ENCODE measurements at places on chromosomes 16 and 17.
A peak's percentile ranks its signal among the peaks of the same experiment; 100 is the strongest.

DNA sequence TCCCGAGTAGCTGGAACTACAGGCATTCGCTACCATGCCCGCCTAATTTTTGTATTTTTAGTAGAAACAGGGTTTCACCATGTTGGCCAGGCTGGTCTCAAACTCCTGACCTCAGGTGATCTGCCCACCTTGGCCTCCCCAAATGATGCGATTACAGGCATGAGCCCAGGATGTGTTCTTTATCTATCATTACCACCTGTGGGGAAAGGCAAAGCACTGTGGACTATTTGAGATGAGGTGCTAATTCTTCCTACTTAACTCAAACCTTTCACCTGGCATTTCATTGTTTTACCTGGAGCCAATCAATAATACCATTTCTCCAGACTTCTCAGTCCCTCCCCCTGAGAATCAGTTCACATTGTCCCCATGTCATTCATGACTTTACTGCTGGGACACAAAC lies 20.4 kb upstream of the PPM1D start:
- peaks cover 3% of the 10 kb centered on the region for H3K4me1 ChIP-seq
- H3K27ac ChIP-seq = no peak overlapping the region
- H3K36me3 ChIP-seq = no peaks in the 10 kb centered on the region
- no peak overlapping the region for H3K4me3 ChIP-seq

- H3K4me3 ChIP-seq = no peak overlapping the region
- H3K4me1 ChIP-seq = no peaks in the 10 kb centered on the region
- no peaks in the 10 kb centered on the region for H3K27me3 ChIP-seq
- H3K27ac ChIP-seq = no peak overlapping the region
- no peak for DNase-seq
Measured at GRCh38 chr17:42844761-42845555, 578 bp downstream of the AOC2 start.

DNA sequence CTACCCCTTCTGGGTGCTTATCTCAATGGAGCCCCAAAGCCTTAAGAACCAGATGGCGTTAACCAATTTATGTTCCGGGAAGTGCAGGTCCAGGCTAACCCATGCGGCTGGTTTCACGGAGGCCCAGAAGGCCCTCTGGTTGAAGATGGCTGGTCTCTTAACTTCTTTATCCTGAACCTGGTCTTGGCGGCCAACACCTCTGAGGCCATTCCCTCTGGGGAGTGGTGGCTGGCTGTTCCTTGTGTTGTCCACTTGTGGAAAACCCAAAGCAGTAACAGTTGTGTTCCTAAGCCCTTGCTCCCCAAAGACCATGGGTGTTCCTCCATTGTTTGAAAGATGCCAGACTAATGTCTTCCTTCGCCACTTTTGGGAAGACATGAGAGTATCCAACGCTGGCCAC lies 1.5 kb downstream of the CDYL2 start:
- H3K36me3 ChIP-seq = no peaks in the 10 kb centered on the region
- H3K27ac ChIP-seq = no peak overlapping the region
- H3K4me3 ChIP-seq = peak overlapping the region; percentile 50
- peaks cover 7% of the 10 kb centered on the region for H3K27me3 ChIP-seq
- H3K4me1 ChIP-seq = peaks cover 19% of the 10 kb centered on the region

DNA sequence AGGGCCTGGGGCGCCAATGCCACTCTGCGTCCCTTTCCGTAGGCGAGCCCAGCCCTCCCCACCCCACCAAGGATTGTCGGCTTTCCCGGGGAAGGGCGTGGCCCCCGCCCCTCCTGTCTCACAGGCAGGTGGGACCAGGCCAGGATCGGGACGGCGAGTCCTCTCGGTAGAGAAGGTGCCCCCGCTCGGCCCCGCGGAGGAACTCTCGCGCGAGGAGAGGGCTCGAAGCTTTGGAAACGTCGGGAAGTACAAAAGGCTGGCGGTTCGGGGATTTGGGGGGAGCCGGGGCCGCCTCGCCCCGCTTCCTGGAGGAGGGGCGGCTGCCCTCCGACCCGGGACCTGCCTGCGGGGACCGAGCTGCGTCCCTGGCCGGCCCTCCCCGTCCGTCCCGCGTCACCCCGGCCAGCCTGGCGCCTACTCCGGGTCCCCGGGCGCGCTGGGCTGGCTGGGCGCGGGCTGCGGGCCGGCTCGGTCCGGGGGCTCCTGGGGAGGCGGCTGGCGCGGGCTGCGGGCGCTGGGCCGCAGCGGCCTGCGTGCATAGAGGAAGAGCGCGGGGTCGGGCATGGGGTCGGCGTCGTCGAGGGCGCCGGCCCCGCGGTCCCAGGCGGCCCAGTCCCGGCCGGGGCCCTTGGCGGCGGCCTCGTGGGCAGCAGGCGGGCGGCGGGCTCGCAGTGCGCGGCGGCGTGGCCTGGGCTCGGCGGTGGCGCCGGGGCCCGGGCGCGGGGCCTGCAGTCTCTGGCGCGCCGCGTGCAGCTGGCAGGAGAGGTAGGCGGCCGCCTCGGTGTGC lies 12.6 kb upstream of the CLUH start:
- H3K4me1 ChIP-seq = no peaks in the 10 kb centered on the region
- H3K36me3 ChIP-seq = no peaks in the 10 kb centered on the region

DNA sequence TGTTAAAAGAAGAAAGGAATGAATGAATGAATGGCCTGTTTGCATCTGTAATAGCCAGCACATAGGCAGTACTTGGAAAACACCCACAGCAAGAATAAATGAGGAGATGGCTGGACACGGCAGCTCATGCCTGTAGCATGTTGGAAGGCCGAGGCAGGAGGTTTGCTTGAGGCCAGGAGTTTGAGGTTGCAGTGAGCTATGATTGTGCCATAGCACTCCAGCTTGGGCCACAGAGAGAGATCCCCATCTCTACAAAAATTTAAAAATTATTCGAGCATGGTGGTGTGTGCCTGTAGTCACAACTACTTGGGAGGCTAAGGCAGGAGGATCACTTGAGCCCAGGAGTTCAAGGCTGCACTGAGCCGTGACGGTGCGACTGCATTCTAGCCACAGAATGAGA lies 12.5 kb downstream of the IL4R start:
- H3K4me3 ChIP-seq = no peak overlapping the region
- H3K27me3 ChIP-seq = no peaks in the 10 kb centered on the region
- no peak for DNase-seq
- peaks cover 100% of the 10 kb centered on the region for H3K4me1 ChIP-seq
- peaks cover 28% of the 10 kb centered on the region for H3K36me3 ChIP-seq

- no peaks in the 10 kb centered on the region for H3K27me3 ChIP-seq
- no peak overlapping the region for H3K4me3 ChIP-seq
- H3K4me1 ChIP-seq = peaks cover 22% of the 10 kb centered on the region
- H3K27ac ChIP-seq = no peak overlapping the region
- no peak for DNase-seq
- no peaks in the 10 kb centered on the region for H3K36me3 ChIP-seq
Measured at GRCh38 chr16:27311448-27311830, 2.3 kb upstream of the IL4R start.

DNA sequence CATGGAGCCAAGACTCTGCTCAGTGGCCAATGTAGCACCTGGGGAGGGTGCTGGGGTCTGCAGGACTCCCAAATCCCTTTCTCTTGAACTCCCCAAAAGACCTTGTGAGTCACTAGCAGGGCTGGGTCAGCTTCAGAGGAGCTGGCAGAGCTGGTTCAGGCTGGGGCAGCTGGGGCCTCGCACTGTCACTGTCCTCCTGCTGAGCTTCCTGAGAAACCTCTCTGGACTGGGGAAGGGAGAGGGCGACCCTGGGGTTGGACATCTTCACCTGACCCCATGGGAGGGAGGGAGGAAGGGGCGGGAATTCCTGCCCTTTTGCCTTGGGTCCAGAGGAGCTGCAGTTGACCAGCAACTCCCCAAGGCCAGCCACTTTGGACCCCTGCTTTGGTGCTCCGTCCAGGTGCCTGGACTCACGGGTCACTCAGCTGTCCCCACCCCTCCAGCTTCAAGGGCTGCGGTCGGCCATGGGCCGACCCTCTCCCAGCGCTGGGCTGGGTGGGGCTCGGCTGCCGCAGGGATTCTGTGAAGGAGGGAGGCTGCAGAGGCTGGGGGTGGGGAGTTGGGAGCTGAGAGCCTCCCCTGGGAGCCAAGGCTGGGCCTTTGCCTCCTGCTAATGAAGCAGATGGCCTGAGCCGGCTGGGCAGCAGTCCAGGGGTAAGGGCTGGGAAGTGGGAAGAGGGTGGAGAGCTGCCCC lies 9.2 kb downstream of the FMNL1 start:
- no peaks in the 10 kb centered on the region for H3K36me3 ChIP-seq
- no peak overlapping the region for H3K27ac ChIP-seq
- no peak for DNase-seq
- H3K4me3 ChIP-seq = no peak overlapping the region
- H3K4me1 ChIP-seq = peaks cover 40% of the 10 kb centered on the region
- no peaks in the 10 kb centered on the region for H3K27me3 ChIP-seq

DNA sequence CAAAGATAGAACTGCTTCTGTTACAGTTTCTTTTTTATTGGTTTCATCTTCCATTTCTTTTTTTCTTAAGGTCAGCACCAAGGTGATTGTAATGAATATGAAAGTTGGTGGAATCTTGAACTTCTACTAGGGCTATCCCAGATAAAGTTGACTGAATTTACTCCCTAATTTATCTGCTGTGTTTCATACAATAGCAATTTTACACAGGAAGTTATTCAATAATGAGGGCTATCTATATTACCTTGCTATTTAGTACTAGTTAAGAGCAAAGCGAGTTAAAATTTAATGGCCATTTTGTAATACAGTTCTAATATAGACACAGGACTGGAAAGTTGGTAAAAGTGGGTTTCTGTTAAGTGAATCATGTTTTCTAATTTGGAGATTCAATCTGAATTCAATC lies 24.1 kb downstream of the USP10 start:
- no peaks in the 10 kb centered on the region for H3K27me3 ChIP-seq
- no peak overlapping the region for H3K27ac ChIP-seq
- no peaks in the 10 kb centered on the region for H3K36me3 ChIP-seq

DNA sequence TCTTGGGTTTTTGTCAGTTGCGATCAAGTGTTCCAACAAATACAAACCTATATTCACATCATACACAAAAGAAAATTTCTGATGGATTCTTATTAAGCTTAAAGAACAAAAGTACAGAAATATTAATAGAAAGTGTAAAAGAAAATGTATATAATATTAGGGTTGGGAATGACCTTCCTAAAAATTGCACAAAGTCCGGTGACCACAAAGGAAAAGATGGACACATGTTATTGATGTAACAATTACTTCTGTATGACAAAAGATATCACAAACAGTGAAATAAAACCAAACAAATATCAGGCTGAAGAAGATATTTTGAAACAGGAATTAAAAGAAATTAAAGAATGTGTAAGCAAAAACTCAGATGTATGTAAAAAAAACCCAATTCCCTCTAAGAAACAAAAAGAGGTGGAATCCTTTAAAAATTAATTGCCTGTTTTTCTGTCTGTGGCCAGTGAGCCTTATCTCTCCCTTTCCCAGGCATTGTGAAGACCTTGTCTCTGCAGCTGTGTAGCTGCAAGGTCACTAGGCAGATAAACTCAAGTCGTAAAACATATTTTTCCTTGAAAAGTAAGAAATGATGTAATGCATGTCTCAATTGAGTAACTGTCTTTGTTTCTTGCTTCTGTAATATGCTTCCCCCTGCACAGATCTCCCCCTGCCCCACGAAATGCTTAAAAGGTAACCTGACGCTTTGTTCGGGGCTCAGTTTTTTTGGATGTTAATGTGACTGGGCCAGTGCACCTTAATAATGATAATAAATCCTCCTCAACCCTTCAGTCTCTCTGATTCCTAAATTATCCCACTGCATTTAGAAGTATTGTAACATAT lies 2.8 kb downstream of the ST6GALNAC1 start:
- DNase-seq = no peak
- H3K27me3 ChIP-seq = no peaks in the 10 kb centered on the region
- H3K27ac ChIP-seq = peak overlapping the region; percentile 19
- H3K36me3 ChIP-seq = no peaks in the 10 kb centered on the region
- peaks cover 5% of the 10 kb centered on the region for H3K4me1 ChIP-seq

DNA sequence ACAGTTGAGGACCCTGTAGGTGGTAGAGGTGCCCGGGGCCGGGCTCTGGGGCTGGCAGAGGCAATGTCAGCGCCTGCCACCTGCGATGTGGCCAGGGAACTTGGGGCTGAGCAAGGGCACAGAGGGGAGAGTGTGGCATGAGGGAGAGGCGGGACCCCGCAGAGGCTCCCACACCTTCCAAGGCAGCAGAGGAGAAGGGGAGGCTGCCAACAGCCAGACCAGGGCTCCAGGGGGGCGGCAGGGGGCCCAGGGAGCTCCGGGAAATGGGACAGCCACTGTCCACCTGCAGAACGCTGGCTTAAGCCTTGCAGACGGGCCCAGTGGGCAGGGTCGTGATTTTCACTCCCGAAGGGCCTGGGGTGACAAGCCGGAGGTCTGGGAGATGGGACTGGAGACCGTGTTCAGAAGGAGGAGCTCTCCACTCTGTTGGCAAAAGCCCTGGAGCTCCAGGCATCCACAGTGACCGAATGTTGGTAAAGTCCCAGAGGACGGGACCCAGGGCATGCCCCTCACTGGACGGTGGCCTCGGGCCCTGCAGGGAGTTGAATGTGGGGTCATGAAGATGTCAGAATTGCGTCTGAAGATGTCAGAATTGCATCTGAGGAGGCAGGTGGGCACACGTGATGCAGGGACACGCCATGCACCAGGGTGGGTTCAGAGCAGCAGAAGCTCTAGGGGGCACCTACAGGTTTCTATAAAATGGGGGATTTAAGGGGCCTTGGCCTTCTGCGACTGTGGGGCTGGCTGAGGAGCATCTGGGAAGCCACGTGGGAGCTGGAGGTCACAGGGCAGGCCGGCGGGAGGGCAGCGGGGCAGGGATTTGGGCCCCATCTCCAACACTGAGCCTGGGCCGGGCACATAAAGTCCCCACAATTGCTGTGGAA lies 18.6 kb downstream of the CD7 start:
- peak overlapping the region; percentile 99 for H3K27ac ChIP-seq
- H3K4me3 ChIP-seq = peak overlapping the region; percentile 40
- H3K27me3 ChIP-seq = no peaks in the 10 kb centered on the region
- no peak for DNase-seq

DNA sequence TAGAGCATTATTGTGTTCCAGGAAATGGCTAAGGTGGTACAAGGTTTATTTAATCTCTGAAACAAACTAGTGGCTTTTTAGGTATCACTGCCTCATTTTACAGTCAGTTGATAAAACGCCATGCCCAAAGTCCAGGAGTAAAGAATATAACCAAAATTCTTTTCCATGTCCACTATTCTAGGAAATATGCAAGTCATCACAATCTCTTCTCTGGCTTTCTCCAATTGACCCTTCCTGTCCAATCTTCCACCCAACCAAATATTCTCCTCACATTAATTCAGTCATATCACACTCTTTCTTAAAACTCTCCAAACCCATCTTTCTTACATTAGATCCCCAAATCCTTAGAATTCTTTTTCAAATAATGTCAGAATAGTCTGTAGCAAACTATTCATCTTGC lies 1110.0 kb upstream of the CDH8 start:
- H3K4me3 ChIP-seq = no peak overlapping the region
- H3K36me3 ChIP-seq = no peaks in the 10 kb centered on the region
- H3K27me3 ChIP-seq = no peaks in the 10 kb centered on the region
- no peak for DNase-seq

GRCh38 chr17:63983320-63983719 lies 10.6 kb upstream of the SCN4A start:
- peak overlapping the region; percentile 57 for H3K27ac ChIP-seq
- no peaks in the 10 kb centered on the region for H3K27me3 ChIP-seq
- DNase-seq = no peak

GRCh38 chr17:78715876-78716275 lies 66.2 kb downstream of the CYTH1 start:
- H3K27ac ChIP-seq = no peak overlapping the region
- H3K4me1 ChIP-seq = peaks cover 83% of the 10 kb centered on the region
- no peaks in the 10 kb centered on the region for H3K27me3 ChIP-seq
- no peaks in the 10 kb centered on the region for H3K36me3 ChIP-seq
- DNase-seq = no peak
- H3K4me3 ChIP-seq = no peak overlapping the region

Measured in left lung (tissue), 14 donors.